ENCODE measurements at places on chromosomes 3 and 15.

DNA sequence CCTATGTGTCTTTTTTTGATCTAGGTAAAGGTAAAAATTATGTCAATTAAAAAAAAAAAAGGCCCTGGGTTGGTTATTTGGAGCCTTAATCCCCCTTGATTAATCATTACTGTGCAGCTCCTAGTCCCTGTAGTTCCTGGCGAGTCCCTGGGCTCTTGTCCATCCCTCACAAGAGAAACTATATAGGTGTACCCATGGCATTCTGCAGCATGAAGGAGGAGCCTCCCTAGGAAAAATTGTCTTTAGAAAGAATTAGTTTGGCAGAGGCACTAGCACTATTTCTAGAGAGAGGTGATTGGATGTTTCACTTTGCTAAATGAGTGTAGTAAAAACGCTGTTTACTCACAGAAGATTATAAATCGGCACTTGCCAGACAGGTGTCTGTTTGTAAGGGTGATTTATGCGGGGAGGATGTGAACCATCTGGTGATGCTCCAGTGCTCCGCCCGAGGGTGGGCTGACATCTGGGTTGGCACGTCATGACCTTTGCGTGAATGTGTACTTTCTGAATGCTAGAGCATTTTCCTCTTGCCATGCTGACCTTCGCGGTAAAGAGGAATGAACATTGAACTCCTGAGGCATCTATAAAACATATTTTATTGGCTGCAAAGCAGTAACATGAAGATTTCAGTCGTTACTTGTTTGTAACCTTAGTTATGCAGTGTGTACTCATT, 12.6 kb downstream of the PLCL2 start:
- H3K4me3 ChIP-seq, result peak overlapping the region; percentile 10
- H3K36me3 ChIP-seq, result peaks cover 18% of the 10 kb centered on the region
- no peak for DNase-seq
- H3K27ac ChIP-seq, result no peak overlapping the region
- peaks cover 70% of the 10 kb centered on the region for H3K4me1 ChIP-seq
- no peaks in the 10 kb centered on the region for H3K27me3 ChIP-seq

- H3K36me3 ChIP-seq, result no peaks in the 10 kb centered on the region
- DNase-seq, result no peak
- H3K27ac ChIP-seq, result no peak overlapping the region
- H3K4me1 ChIP-seq, result no peaks in the 10 kb centered on the region
- no peak overlapping the region for H3K4me3 ChIP-seq
- H3K27me3 ChIP-seq, result no peaks in the 10 kb centered on the region
Observed at GRCh38 chr3:20974396-20974795, 776.6 kb downstream of the ZNF385D start.

DNA sequence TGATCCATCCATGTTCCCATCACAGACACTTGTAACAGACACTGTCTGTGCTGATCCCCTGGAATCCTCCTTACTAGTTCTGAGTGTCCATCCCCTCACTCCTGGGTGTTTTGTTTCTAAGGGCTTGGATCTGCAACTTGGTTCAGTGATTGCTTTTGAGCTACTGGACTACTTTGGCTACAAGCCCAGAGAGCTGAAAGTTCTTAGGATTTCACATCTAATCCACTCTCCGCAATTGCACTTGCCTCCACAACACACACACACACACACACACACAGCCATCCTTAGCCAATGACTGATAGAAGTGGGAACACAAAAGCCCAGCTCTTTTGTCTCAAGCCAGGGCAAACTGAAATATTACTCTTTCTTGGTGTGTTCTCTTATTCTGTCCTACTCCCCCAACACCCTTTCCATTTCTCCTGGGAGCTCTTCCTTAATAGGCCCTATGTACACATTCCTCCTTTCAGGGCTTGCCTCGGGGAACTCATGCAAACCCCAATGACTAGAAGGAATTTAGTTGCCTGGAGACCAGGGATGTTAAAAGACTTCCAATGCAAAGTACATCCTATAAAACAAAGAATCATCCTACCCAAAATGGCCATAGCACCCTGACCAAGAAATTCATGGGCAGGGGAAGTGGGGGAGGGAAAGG, 206.1 kb upstream of the UBE2E2 start:
- no peak for DNase-seq
- no peak overlapping the region for H3K27ac ChIP-seq
- H3K36me3 ChIP-seq, result no peaks in the 10 kb centered on the region
- no peaks in the 10 kb centered on the region for H3K27me3 ChIP-seq

DNA sequence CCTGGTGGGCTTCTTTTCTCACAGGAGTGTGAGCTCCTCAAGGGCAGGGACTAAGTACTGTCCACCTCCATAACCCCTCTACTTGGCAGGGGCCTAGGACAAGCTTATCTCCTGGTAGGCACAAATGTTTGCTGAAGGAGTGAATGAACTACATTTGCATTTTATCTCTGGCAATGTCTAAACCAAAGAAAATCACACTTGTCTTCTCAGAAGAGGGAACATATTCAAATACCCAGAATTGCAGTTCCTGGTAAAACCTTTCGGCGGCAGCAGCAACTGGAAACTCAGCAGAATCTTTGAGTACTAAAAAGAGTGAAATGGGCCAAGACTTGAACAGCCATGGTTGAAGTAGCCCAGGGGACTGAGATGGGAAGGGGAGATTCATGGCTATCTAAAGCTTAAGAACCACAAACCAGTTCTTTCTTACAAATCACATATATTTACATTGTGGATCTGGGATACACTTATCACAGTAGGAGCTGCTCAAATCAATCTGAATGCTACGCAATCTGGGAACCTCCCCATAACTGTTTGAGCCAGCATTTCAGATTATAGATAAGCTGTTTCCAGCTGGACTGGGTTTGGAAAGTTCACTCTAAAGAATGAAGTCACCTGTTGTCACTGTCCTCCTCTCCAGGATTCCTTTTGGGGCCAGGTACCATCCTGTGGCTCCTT, 18.7 kb upstream of the PTPN9 start:
- peaks cover 65% of the 10 kb centered on the region for H3K36me3 ChIP-seq
- H3K27me3 ChIP-seq, result no peaks in the 10 kb centered on the region
- peak overlapping the region; percentile 63 for H3K4me3 ChIP-seq
- H3K4me1 ChIP-seq, result peaks cover 43% of the 10 kb centered on the region
- H3K27ac ChIP-seq, result peak overlapping the region; percentile 93
- peak; percentile 80 for DNase-seq

DNA sequence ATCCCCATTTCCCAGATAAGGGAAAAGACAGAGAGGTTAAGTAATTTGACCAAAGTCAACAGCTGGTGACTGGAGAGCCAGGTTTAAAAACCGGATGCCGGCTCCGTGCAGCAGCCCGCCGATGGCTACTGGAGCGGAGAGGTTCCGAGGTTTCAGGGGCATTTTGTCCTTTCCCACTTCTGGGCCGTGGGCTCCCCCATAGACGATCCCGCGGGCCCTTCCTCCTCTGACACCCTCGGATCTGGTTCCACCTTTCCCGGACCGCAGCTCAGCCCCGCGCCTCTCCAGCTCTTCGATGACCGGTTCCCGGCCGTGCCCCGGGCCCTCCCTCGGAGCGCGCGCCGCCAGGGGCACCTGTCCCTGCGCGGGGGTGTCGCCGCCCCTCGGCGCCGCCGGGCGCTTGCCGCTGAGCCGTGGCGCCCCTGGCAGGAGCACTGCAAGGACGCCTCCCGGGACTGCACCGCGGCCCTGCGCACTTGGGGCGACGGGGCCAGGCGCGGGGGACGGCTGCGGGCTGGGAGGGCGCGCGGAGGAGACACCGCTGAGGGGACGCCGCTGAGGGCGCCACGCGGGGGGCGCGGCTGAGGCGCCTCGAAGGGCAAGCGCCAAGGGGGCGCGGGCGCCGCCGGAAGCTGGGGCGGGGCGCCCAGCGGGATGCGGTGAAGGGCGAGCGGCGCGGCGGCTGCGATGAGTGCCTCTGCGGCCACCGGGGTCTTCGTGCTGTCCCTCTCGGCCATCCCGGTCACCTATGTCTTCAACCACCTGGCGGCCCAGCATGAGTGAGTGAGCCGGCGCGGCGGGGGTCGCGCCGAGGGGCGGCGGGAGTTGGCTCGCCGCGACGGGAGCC, at the start of gene TM6SF1:
TSS of gene TM6SF1 (plus strand) at position 652 of the 847 bp plus-strand sequence. CDS start at position 688, 36 bp downstream.
- peak within 1 kb of the TSS; percentile 96 for H3K4me3 ChIP-seq
- peaks cover 13% of the 10 kb centered on the region for H3K27me3 ChIP-seq
- DNase-seq, result peak; percentile 55
- peaks cover 35% of the 10 kb centered on the region for H3K4me1 ChIP-seq

DNA sequence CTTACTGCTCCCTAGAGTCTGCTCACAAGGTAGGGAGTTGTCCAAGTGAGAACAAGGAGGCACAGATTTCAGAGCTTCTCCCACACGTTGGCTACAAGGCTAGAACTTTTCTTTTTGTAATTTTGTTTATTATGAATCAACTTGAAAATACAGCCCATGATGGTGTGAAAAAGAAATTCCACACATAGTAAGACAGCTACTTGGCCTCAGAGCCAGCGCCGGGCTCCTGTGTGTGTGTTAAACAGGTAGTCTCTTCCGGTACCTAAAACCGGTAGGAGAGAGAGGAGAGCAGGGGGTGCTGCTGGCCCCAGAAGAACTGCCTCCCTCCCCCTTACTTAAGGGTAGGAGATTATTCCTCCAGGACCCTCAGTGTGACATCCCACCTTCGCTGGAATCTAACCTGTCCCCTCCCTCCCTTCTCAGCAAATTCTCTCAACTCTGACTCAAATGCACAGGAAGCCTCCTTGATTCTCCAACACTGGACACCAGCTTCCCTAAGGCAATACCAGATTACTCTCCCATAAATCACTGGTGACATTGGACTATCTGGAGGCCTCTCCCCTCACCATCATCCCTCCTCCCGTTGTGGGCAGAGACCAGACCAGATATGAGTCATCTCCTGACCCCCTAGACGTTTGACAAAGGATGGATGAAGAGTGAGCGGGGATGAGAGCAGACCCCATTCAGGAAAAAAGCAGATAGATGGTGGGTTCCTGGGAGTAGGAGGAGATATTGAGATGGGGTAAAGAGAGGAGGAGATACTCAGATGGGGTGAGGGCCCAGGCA, 4.5 kb upstream of the IP6K1 start:
- H3K27me3 ChIP-seq, result peaks cover 3% of the 10 kb centered on the region
- no peak overlapping the region for H3K27ac ChIP-seq
- H3K36me3 ChIP-seq, result no peaks in the 10 kb centered on the region
- DNase-seq, result no peak
- peaks cover 18% of the 10 kb centered on the region for H3K4me1 ChIP-seq

GRCh38 chr3:129595544-129596193, 10.8 kb downstream of the PLXND1 start:
- no peak overlapping the region for H3K27ac ChIP-seq
- H3K36me3 ChIP-seq, result no peaks in the 10 kb centered on the region
- H3K4me3 ChIP-seq, result no peak overlapping the region
- H3K4me1 ChIP-seq, result peaks cover 33% of the 10 kb centered on the region

DNA sequence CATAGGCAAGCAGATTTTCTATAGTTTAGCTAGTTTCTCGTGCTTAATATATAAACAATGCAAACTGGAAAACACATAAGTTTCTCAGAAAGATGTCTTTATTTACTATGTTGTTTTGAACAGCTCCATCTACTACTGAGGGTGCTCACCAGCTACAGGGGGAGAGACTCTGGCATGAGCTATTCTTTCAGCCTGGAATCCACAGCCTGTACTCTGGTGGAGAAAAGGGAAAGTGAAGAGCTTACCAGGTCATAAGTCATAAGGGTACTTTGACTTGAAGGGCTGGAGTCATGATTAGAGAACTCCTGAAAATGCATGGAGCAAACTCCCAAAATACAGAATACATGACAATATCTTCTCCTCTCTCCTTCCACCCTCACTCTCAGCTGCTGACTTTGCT, 4.4 kb upstream of the AVEN start:
- H3K27ac ChIP-seq, result no peak overlapping the region
- no peaks in the 10 kb centered on the region for H3K36me3 ChIP-seq
- H3K4me3 ChIP-seq, result no peak overlapping the region
- H3K4me1 ChIP-seq, result peaks cover 18% of the 10 kb centered on the region

DNA sequence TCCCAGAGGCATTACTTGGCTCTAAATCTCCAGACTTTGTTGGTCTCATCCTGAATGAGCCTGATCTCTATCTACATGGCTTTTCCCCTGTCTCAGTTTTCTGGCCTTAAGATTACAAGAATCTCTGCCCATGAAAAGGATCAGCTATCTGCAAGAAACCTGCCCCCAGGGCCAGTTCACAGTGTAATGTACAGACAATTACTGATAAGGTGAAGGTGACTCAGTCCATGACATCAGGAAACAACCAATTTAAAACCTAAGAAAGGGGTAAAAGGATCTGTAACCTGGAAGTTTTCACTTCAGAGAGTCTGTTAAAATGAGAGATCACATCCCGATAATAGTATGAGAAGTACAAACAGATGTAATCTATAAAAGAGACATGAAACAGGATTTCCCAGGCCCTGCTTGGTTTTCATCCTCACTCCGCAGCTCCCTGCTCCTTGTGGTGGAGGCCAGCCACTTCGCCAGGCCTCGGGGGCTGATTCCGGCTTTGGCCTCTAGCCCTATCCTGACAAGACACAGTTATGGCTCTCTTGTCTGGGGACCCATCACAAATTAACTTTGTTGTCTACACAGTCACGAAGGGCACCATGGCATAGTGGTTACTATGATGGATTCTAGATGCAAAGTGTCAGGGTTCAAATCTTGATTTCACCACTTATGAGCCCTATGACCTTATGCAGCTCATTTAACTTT, 136.9 kb downstream of the THSD4 start:
- H3K4me3 ChIP-seq, result no peak overlapping the region
- no peaks in the 10 kb centered on the region for H3K36me3 ChIP-seq
- H3K27ac ChIP-seq, result no peak overlapping the region
- no peak for DNase-seq
- H3K27me3 ChIP-seq, result no peaks in the 10 kb centered on the region

- no peak overlapping the region for H3K4me3 ChIP-seq
- no peak overlapping the region for H3K27ac ChIP-seq
- no peak for DNase-seq
Observed at GRCh38 chr15:79700951-79701480, 195.8 kb downstream of the MTHFS start.

GRCh38 chr15:73683777-73684580, at the start of gene CD276:
CD276 (plus strand) TSS chr15:73684383; CDS start chr15:73699640, 15,257 bp downstream.
- H3K36me3 ChIP-seq, result no peaks in the 10 kb centered on the region

- H3K4me3 ChIP-seq, result no peak overlapping the region
- peaks cover 1% of the 10 kb centered on the region for H3K4me1 ChIP-seq
- no peaks in the 10 kb centered on the region for H3K36me3 ChIP-seq
- DNase-seq, result no peak
- H3K27ac ChIP-seq, result no peak overlapping the region
Observed at GRCh38 chr3:125179143-125179883, 33.2 kb downstream of the SLC12A8 start.

- no peak overlapping the region for H3K27ac ChIP-seq
- H3K4me1 ChIP-seq, result no peaks in the 10 kb centered on the region
- H3K36me3 ChIP-seq, result no peaks in the 10 kb centered on the region
- no peak overlapping the region for H3K4me3 ChIP-seq
- peaks cover 8% of the 10 kb centered on the region for H3K27me3 ChIP-seq
Observed at GRCh38 chr3:120264963-120265362, 20.1 kb downstream of the GPR156 start.

- H3K27me3 ChIP-seq, result no peaks in the 10 kb centered on the region
- no peak for DNase-seq
- H3K4me1 ChIP-seq, result no peaks in the 10 kb centered on the region
Observed at GRCh38 chr3:125479091-125479490, 40.9 kb downstream of the SNX4 start.

GRCh38 chr3:133895208-133896001, at the start of gene RAB6B:
RAB6B (minus strand) TSS chr3:133895882; CDS start chr3:133895466, 416 bp downstream.
- H3K4me1 ChIP-seq, result peaks cover 6% of the 10 kb centered on the region
- no peaks in the 10 kb centered on the region for H3K36me3 ChIP-seq
- H3K4me3 ChIP-seq, result peak within 1 kb of the TSS; percentile 67
